Stimulated activated CD8-positive, alpha-beta memory T cell treated with anti-CD3 and anti-CD28 coated beads, Interleukin-7, amount 100 ng/mL, for 1 hour (primary cell): ENCODE measurements at places on chromosomes 3 and 15.
A peak's percentile ranks its signal among the peaks of the same experiment; 100 is the strongest.

DNA sequence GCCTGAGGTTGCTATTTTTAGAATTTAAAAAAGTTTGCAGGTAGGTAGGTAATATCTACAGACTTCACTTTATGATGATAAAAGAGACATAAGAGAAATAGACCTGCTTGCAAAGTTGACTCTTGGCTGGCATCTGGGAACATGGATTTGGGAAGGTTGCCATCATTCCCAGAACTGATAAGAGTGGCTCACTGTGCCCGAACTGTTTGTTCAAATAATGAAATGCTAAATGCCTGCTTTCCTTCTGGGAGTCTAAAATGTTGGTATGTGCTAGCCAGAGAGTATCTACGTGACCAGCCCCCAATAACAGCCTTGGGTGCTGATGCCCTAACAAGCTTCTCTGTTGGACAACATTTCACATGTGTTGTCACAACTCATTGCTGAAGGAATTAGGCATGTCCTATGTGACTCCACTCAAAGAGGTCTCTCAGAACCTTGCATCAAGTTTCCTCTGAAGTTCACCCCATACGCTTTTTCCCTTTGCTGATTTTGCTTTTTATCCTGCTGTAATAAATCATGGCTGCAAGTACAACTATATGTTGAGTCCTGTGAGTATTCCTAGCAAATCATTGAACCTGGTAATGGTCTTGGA, 95.5 kb downstream of the FHIT start:
- DNase-seq = no peak

GRCh38 chr3:59549962-59550361, 500.1 kb upstream of the CFAP20DC start:
- no peak for DNase-seq

- no peak for DNase-seq
Measured at GRCh38 chr3:43455233-43455632, 166.6 kb downstream of the ANO10 start.

GRCh38 chr15:38474155-38474757, 20.3 kb downstream of the FAM98B start:
- DNase-seq = no peak

DNA sequence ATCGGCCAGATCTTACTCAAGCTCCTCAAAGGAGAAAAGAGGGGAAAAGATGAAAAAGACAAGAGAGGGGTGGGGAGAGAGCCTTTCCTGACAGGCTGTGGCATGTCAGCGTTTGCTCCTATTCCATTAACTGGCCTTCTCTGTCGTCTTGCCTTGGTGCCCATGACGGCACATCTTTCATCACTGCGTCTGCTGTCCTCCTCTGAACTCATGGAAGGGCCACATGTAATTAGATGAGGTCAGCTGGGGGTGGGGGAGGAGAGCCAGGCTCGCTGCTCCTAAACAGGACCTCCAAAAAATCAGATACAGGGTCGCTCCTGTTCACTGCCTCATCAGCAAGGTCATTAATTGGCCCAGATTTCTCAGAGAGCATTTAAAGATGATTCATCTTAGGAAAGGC, 49.7 kb downstream of the LRTM1 start:
- no peak for DNase-seq

DNA sequence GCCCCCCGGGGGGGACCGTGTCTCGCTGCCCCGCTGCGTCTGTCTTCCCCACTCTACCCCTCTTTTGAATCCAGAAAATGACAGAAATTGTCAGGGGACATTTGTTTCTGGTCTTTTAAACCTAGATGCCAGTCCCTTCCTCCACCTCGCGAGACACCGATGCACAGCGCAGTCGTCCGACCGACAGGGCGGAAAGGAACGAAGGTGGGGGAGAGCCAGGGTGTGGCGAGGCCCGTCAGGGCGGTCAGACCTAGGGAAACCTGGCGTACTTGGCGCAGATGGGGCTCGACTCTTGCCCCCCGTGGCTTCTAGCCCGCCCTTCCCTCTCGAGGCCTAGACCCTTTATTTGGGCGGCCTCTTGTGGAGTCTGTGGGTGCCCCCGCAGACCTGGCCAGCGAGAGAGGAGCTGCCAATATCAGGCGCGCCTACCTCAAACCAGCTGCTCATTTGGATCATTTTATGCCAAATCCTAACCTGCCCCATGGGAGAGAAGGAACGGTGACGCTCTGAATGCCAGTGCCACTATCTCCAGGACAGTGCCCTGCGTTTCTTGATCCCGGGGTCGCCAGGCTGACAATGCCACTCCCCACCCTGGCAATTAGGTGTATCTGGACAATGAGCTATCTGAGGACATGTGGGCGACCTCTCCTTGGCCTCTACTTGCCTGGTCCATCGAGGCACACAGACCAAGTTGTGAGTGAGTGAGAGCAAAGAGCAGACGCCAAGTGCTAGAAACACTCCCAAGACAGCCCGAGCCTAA, 500 bp upstream of the RAB6B start:
- no peak for DNase-seq

- DNase-seq = no peak
Measured at GRCh38 chr3:108780235-108780634, 23.0 kb upstream of the RETNLB start.

- no peak for DNase-seq
Measured at GRCh38 chr3:69226071-69226470, 103.7 kb upstream of the LMOD3 start.

- no peak for DNase-seq
Measured at GRCh38 chr3:10365791-10366190, 44.9 kb upstream of the SEC13 start.

DNA sequence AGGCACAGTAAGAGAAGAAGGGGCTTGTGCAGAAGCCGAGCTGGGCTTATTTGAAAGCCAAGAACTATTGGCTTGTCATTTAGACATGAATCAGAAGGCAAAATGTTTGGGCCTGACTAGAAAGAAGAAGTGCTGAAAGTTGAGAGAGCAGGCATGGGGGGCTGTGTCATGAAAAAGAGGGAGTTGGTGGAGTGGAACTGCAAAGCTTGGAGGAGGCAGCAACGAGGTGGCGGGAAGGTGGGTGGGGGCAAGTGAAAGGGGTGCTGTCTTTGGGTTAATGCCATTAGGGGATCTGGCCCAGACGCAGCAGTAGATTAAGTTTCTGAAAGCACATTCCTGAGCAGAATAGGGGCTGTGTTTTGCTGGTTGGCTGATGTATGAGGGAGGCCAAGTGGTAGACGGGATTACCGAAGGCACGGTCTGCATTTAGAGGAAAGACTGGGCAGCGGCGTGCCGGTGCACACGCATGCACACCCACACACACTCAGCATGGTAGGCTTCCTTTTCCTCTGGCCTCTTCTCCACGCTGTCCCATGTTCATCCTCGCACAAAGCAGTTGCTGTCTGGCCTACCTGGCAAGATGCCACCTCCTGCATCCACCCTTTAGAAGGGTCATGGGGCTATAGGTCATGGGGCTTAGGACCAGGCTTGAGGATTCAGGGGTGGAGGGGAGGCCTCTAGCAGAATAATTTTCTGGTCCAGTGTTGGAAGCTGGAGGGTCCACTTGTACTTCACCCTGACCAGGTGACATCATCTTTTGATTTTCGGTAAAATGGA, 43.0 kb downstream of the BOC start:
- DNase-seq = no peak

DNA sequence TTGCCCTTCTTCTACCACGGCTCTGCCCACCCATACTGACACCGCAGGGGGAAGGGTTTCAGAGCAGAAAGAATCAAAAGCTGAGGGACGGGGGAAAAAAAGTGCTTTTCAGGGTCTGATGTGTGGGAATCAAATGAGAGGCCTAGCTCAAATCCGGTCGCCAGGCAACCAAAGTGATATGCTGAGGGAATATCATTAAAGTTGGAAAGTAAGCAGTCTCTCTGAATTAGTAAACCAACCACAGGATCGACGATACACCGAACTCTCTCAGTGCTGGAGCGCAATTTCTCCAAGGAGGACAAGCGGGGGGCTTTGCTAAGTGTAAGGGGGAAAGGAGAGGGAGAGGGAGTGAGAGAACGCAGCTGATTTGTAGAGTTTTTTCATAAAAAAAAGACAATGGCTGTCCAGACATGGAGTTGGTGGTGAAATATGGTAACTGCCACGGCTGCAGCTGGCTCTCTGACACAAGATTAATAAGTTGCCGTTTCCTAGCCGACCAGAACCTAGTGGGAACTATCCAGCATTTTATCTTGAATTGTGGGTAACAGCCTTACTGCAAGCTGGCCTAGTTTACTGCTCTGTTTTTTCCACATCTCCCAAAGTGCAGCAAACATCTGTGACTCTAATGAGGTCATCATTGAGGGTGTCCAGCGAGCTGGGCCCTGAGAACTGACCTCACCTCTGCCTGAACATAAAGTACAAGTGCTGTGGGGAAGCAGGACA, 530.2 kb downstream of the SOX2 start:
- DNase-seq = no peak

DNA sequence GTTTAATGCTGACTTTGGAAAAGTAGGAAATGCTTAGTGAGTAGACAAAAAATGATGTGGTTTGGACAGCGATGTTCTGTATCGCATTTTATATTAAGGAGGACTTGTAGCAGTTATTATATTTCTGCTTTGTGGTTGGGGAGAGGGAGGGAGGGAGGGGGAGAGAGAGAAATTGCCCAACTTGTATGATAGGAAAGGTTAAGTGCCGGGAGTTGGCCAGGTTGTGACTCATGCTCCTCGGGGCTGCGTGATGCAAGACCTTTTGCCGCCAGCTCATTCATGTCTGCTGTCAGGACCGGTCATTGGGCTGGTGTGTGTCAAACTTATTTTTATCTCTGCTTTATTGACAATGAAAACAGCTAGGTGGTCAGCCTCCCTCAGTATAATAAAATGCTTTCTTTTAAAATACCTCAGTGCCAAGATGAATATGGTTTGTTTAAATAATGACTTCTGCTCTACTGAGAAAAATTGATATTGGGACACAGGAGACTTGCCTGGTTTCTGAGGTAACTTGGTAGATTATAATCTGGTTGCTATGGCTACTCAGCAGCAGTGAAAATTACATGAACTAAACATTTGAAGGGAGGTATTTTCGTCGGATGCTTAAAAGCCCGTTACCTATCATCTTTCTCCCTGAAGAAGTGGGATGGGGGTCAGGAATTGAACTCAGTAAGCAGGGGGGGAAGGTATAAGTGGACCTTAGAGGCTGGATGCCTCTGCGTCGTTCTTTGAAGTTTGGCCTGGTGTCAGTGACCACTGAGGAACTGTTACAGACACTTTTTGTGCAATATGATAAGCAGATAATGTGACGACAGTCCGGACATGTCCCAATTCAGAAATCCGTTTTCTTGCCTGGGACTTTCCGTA, 90.7 kb downstream of the FNDC3B start:
- DNase-seq = no peak

DNA sequence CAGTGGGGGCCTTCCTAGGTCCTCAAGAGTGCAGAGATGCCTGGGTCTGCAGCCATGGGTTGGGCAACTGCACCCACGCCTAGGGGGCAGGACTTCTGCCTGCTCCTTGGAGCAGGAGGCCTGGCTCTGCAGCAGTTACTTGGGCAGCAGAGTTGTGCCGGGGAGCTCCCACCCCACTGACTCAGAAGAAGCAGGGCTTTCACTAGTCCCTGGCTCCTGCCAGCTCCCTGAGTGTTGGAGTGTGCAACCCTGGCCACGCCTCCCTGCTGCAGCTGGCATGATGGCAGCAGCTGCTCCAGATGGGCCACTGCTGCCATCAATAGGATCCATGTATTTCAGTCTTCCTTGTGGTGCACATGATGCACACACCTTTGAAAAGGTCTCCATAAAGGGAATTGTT, 40.6 kb upstream of the KCNH8 start:
- DNase-seq = no peak

- no peak for DNase-seq
Measured at GRCh38 chr3:180296971-180297370, 260.2 kb upstream of the PEX5L start.

DNA sequence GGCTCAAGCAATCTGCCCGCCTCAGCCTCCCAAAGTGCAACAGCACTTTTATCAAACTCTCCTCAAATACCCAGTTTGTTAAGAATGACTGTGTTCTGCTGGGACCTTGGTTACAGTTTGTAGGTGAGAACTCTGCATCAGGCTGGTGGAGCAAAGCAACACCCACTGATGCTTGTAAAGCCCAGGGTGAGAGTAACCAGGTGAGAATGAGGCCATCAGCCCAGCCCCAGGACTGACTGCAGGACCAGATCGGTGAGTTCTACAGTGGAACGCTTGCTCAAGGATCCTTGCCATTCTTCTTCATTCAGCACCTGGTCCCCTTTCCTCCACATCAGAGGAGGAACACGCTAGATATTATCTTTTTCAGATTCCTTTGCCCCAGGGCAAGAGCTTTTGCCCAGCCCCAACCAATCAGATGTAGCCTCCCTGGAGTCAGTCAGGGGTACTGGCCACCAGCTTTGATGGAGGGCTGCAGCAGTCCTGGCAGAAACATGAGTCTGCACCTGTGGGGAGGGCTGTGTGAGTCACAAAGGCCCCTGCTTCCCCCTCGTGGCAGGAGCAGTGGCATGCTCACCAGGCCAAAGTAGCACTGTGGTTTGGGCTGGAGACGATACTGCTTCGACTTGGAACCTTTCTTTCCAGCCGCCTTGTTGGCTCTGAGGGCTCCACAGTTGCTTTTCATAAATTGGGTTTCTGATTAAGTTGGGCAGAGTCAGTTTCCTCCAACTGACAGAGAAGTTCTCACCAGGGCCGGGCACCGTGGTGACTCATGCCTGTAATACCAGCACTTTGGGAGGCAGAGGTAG, 3.5 kb upstream of the SHISA5 start:
- DNase-seq = peak; percentile 58

DNA sequence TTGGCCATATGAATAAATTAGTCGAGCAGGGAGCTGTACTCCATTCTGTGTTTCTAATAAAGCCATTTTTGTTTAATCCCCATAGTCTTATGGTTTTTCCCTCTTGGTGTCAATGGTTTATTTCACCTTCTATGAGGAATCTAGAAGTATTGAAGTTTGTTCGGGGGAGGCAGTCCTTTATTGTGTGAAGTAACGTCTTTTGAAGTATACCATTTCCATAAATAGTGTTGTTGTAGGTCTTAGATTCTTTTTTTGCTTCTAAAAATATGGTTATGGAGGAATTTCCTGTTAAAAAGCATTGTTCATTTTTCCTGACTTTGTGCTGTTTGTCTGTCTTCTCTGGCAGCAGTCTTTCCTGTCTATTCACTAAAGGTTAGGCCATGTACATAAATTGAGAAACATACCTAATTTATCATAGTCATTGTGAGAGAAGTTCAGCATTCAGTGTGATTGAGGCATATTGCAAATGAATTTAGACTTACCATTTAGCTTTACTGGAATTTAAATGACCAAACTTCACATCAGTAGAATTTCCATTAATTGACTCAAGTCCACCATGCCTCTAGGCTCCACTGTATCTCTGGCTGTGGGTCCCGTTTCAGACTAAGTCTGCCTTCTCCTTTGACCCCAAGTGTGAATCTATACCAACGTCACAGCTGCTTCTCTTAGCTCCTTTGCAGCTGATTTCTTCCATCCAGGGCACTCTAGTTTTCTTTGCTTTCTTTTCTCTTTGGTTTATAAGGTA, 37.3 kb downstream of the YEATS2 start:
- DNase-seq = no peak

GRCh38 chr3:142614059-142614626, 17.9 kb downstream of the PLS1 start:
- no peak for DNase-seq

- no peak for DNase-seq
Measured at GRCh38 chr3:141413801-141414689, 45.7 kb downstream of the ZBTB38 start.
